Upper lobe of right lung (tissue), 1 donor: ENCODE measurements at places on chromosomes 11 and 22. TPM values are rescaled to one million over a fixed set of nuclear protein-coding genes. Genes with fewer than 3 reads are reported as not detected.

DNA sequence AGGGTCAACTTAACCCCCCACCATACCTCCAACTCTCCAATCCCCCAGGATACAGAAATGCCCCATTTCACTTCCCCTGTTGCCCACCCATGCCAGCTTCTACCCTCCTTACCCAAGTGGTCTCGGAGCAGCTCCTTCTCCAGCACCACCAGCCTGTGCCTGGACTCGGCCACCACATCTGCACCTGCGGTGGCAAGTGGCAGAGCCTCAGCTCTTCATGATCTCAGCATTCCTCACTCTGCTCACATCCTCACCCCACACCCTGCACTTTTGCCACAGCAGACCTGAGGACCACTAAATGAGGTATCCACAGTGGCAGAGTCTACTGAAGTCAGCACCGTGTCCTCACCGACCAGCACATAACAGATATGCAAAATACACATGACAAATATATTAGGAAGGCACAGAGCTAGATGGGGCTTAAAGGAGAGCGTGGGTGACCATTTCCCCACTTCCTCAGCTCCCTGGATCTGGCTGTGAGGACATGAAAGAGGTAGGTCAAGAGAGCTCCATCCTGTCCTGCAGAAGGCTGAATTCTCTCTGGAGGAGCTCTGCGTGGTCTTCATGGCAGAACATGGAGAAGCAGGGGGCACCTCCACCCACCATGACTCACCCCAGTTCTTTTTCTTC is 9.7 kb downstream of the NHERF4 start:
- no peak overlapping the region for H3K27ac ChIP-seq
- no peaks in the 10 kb centered on the region for H3K27me3 ChIP-seq
- no peaks in the 10 kb centered on the region for H3K36me3 ChIP-seq
- DNase-seq, result peak; percentile 28
- no peak overlapping the region for H3K4me3 ChIP-seq

DNA sequence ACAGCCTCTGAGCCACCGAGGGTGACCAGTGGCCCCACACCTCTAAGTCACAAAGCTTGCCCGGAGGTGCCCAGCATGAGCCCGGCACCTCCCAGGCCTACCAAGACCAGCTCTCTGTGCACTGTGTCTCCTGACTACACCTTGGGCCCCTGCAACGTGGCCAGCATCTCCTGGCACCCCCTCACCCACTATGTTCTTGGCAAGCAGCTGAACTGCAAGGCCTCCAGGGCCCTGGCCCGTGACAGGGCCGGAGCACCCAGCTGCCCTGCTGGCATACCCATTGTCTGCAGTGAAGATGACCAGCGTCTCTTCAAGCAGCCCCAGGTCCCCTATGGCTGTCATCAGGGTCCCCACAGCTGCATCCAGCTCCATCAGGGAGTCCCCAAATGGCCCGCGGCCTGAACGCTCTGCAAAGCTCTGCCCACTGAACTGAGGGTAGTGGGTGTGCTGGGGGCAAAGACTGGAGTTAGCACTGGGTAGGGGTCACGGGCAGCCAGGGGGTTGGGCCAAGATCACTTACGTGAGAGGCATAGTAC is 1.6 kb downstream of the ARSA start:
- peak; percentile 63 for DNase-seq
- H3K27ac ChIP-seq, result no peak overlapping the region
- no peaks in the 10 kb centered on the region for H3K36me3 ChIP-seq
- H3K4me3 ChIP-seq, result no peak overlapping the region

DNA sequence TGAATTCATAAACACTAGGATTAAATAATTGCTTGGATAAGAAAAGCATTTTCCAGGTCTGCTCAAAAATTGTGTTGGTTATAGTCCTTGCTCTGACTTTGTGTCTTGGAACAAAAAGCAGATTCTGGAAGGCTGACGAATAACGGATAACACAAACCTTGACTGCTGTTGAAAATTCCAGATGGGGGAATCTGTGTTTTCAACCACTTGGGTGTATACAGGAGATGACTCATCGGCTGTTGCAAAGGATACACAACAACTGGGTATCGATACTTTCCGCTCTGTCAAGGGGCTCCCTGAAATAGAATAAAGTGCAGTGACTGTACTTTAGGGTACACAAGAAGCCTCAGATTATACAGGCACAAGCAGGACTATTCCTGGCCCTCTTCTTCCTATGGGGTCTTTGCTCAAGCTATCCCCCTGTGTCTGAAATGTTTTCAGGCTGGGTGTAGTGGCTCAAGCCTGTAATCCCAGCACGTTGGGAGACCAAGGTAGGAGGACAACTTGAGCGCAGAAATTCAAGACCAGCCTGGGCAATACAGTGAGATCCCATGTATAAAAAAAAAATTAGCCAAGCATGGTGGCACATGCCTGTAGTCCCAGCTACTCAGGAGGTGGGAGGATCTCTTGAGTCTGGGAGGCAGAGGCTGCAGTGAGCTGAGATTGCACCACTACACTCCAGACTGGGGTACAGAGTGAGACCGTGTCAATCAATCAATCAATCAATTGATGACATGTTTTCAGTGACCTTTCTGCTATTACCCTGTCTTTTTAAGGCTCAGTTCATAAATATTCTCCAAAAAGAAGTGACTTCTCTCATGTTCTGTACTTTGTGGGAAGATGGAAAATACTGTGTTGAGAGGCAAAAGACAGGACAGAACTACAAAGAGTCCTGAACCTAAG is 48.6 kb upstream of the UCP3 start:
- DNase-seq, result no peak
- H3K27me3 ChIP-seq, result no peaks in the 10 kb centered on the region
- H3K4me1 ChIP-seq, result no peaks in the 10 kb centered on the region
- H3K36me3 ChIP-seq, result peaks cover 5% of the 10 kb centered on the region
- no peak overlapping the region for H3K4me3 ChIP-seq
- no peak overlapping the region for H3K27ac ChIP-seq

- no peaks in the 10 kb centered on the region for H3K36me3 ChIP-seq
- H3K27me3 ChIP-seq, result no peaks in the 10 kb centered on the region
- H3K27ac ChIP-seq, result no peak overlapping the region
- H3K4me3 ChIP-seq, result no peak overlapping the region
These were observed 65.7 kb downstream of the ABTB2 start for GRCh38 chr11:34292111-34292510.

DNA sequence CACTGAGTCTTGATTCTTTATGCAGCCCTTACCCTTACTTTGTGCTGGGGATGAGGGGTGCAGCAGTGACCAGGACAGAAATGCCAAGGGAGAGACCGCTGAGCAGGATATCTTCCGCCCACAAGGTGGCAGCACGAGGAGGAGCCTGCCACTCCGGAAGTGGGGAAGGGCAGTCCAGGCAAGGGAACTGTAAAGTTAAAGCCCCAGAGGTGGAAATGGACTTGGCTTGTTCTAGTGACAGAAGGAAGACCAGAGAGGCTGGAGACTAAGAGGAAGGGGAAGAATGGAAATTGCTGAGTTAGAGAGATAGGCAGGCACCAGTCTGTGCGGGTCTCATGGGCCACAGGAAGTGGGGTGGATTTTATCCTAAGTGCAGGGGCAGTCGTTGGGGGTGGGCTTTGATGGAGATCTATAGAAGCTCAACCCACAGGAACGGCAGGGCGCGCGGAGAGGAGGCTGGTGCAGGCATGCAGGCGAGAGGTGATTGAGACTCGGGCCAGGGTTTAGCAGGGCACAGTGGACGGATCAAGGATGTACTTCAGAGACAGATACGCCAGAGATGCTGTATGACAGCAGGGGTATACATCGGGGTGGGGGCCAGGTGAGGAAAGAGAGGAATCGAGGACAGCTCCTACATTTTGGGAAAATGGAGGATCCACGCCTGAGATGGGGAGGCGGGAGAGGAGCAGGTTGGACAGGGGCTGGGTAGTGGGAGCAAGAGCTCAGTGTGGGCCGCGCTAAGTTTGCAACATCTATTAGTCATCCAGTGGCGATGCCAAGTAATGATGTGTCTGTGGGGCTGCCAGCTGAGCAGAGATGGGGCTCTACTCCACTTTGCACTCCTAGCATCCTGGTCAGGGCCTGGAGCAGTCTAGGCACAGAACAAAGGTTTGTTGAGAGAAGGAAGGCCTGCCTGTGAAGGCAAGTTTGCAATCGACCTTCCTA is 3.3 kb upstream of the GRK2 start:
- H3K36me3 ChIP-seq, result peaks cover 4% of the 10 kb centered on the region
- H3K4me3 ChIP-seq, result no peak overlapping the region
- no peaks in the 10 kb centered on the region for H3K27me3 ChIP-seq
- peaks cover 36% of the 10 kb centered on the region for H3K4me1 ChIP-seq

DNA sequence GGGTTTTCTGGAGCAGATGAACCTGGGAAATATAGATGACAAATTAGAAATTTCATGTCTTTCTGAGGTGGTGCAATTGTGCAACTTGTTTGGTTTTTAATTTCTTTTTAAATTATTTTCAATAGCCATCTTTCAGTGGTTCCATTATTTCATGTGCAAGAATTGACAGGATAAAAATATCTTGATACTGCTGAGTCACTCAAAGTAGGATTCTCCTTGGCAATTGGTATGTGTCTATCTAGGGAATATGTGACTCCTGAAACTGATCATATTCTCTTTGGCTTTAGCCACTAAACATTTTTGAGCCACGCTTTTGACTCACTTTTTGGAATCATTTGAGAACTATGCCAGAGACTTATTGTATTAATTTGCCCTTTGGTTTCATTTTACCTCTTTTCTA is 331.5 kb downstream of the KCNA4 start:
- H3K27me3 ChIP-seq, result no peaks in the 10 kb centered on the region
- H3K4me1 ChIP-seq, result no peaks in the 10 kb centered on the region
- no peaks in the 10 kb centered on the region for H3K36me3 ChIP-seq
- H3K27ac ChIP-seq, result no peak overlapping the region
- H3K4me3 ChIP-seq, result no peak overlapping the region

GRCh38 chr11:120326228-120326627 is 1.1 kb downstream of the TLCD5 start:
- peaks cover 5% of the 10 kb centered on the region for H3K36me3 ChIP-seq
- H3K27ac ChIP-seq, result peak overlapping the region; percentile 86
- peak overlapping the region; percentile 72 for H3K4me3 ChIP-seq
- H3K4me1 ChIP-seq, result peaks cover 13% of the 10 kb centered on the region

DNA sequence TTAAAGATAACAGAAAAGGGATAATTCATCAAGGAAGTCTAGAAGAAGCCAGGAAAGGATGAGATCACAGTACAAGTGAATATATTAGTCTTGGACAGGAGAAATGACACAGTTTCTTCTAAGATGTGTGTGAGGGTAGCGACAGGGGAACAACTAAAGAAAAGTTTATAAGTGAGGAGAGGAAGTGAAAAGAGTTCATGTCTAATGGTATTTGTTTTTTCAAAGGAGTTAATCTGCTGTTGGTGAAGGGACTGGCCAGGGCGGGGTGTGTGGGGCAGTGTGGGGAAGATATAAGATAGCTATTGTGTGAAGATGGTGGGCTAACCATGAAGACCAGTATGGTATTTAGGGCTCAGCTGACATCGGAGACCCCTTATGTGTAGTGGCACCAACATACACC is 7.6 kb upstream of the PPFIBP2 start:
- DNase-seq, result no peak
- no peak overlapping the region for H3K4me3 ChIP-seq
- H3K36me3 ChIP-seq, result no peaks in the 10 kb centered on the region
- peaks cover 3% of the 10 kb centered on the region for H3K4me1 ChIP-seq

GRCh38 chr11:130029137-130029536 is 26.5 kb upstream of the PRDM10 start:
- H3K4me3 ChIP-seq, result no peak overlapping the region
- no peaks in the 10 kb centered on the region for H3K27me3 ChIP-seq
- H3K36me3 ChIP-seq, result no peaks in the 10 kb centered on the region

GRCh38 chr11:81237139-81237538 is 1496.5 kb downstream of the FAM181B start:
- no peaks in the 10 kb centered on the region for H3K27me3 ChIP-seq
- no peak overlapping the region for H3K27ac ChIP-seq
- no peak for DNase-seq

- H3K27ac ChIP-seq, result no peak overlapping the region
- no peaks in the 10 kb centered on the region for H3K4me1 ChIP-seq
- no peak for DNase-seq
- no peak overlapping the region for H3K4me3 ChIP-seq
These were observed 35.5 kb downstream of the SYT7 start for GRCh38 chr11:61545341-61545740.

DNA sequence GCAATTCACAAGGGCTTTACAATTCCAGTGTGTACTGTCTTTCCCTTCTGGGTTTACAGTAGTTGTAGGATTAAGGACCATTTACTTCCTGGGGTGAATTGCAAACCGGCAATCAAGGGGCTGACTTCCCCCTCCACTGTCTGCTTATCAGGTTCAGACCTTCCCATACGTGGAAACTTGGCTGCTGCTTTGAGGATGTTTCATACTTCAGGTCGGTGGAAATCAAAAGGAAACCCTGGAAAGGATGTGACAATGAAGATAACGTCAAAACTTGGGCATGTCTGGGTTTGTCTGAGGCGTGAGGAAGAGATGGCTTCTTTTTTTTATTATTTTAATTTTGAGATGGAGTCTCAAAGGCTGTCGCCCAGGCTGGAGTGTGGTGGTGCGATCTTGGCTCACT is 2.1 kb upstream of the RTCB start:
- DNase-seq, result no peak
- H3K36me3 ChIP-seq, result no peaks in the 10 kb centered on the region
- H3K27me3 ChIP-seq, result peaks cover 14% of the 10 kb centered on the region
- H3K27ac ChIP-seq, result no peak overlapping the region

- no peak overlapping the region for H3K27ac ChIP-seq
- H3K36me3 ChIP-seq, result no peaks in the 10 kb centered on the region
- no peak for DNase-seq
These were observed 100.4 kb downstream of the MPPED2 start for GRCh38 chr11:30485756-30486155.

GRCh38 chr11:37786214-37786755 is 1188.2 kb upstream of the RAG2 start:
- peaks cover 3% of the 10 kb centered on the region for H3K4me1 ChIP-seq
- no peaks in the 10 kb centered on the region for H3K27me3 ChIP-seq
- no peak for DNase-seq
- no peaks in the 10 kb centered on the region for H3K36me3 ChIP-seq

DNA sequence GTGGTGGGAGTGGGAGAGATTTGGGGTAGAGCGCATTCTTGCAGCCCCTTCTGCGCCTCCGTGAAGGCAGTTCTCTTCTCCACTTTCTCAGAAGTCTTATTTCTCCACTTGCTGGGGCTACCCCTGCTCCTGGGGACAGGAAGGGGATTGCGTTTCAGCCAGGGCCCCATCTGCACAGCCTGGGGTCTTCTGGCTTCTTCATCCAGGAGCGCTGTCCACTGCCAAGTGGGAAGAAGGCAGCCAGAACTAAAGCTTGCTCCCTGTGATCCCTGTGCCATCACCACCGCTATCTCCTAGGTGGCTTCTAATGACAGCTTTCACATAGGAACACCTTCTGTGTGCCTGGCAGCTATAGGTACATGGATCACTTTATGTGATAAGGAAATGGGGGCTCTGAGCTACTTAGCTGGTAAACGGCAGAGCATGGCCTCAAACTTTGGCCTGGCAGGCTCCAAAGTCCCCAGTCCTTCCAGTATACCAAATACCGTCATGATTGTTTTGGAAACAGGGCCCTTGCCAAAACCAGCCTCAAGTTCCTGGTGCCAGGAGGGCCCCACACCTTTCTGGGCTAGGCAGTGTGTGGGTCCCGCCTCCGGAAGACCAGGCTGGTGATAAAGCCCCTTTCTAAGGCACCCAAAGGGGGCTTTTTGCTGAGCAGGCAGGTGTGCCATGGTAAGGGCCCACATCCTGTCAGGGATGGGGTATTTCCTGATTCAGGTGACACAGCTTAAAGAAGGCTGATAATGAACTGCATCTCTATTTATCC is 60.4 kb upstream of the PAX6 start:
- H3K4me3 ChIP-seq, result no peak overlapping the region
- no peaks in the 10 kb centered on the region for H3K36me3 ChIP-seq
- peaks cover 40% of the 10 kb centered on the region for H3K27me3 ChIP-seq
- no peaks in the 10 kb centered on the region for H3K4me1 ChIP-seq

- no peaks in the 10 kb centered on the region for H3K27me3 ChIP-seq
- no peak overlapping the region for H3K4me3 ChIP-seq
- no peaks in the 10 kb centered on the region for H3K36me3 ChIP-seq
- DNase-seq, result no peak
These were observed 1157.5 kb upstream of the RAG2 start for GRCh38 chr11:37755521-37755920.

Gene TMEM86A
- total RNA-seq, result 6.3 TPM

Gene OR8B4
- not detected for total RNA-seq

Gene KRTAP5-9
- not detected for total RNA-seq

Gene PRODH
- 60.9 TPM for total RNA-seq
